ENCODE measurements at places on chromosomes 5 and 9.

DNA sequence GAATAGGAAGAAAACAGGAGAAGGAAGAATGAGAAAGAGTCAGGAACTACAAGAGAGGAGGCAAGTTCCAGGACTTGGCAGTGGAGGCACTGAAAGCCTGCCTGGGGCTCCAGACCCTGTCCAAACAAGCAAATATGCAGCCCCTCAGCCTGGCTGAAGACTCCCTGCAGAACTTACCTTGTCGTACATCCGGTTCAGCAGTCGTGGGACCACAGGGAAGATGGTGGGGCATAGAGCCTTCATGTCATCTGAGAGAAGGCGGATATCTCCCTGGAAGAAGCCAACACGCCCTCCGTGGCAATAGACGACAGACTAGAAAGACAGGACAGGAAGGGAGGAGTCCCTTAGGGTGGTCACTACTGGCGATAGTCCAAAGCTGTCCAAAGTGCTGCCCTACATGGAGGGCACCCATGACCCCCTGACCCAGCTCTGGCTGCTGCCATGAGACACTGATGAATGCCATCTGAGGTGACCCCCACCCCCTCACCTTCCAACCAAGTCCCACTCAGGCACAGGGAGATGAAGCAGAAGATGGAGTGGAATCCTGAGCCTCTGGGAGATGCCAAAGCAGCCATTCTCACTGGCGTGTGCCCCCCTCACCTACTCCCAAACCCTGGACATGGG lies 27.7 kb upstream of the MEIKIN start:
- H3K27ac ChIP-seq = no peak overlapping the region
- H3K4me3 ChIP-seq = no peak overlapping the region
- DNase-seq = no peak
- no peaks in the 10 kb centered on the region for H3K36me3 ChIP-seq
- H3K4me1 ChIP-seq = no peaks in the 10 kb centered on the region
- H3K27me3 ChIP-seq = no peaks in the 10 kb centered on the region

DNA sequence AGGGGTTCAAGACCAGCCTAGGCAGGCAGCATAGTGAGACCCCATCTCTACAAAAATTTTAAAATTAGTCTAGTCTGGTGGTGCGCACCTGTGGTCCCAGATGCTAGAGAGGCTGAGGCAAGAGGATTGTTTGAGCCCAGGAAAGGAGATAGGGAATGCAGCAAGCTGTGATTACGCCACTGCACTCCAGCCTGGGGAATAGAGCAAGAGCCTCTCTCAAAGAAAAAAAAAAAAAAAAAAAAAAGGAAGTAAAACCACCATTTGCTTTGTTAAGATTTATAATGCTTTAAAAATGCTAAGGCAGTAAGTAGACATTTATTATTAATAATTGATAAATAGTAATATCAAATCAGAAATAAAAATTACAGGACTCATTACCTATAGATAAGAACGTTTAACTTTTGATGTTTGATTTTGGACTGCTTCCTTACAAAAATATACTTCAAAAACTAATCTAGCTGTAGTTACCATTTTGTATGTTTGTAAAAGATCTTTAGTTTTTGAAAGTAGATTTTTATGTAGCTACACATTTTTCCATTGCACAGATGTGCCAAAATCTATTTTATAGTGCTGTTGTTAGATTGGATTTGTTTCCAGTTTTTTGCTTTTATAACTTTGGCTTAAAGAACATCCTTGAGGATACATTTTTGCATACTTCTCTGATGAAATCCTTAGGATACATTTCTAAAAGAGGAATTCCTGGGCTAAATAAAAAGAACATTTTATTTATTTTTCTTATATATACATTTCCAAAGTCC lies 86.4 kb downstream of the INIP start:
- no peaks in the 10 kb centered on the region for H3K27me3 ChIP-seq
- no peak overlapping the region for H3K27ac ChIP-seq
- peaks cover 3% of the 10 kb centered on the region for H3K4me1 ChIP-seq
- peak; percentile 21 for DNase-seq
- H3K36me3 ChIP-seq = no peaks in the 10 kb centered on the region

- H3K27ac ChIP-seq = no peak overlapping the region
- no peaks in the 10 kb centered on the region for H3K27me3 ChIP-seq
- no peaks in the 10 kb centered on the region for H3K4me1 ChIP-seq
- H3K36me3 ChIP-seq = no peaks in the 10 kb centered on the region
- no peak for DNase-seq
- H3K4me3 ChIP-seq = no peak overlapping the region
Observed at GRCh38 chr9:89778100-89779090, 173.6 kb downstream of the GADD45G start.

- H3K27ac ChIP-seq = no peak overlapping the region
- DNase-seq = no peak
- no peaks in the 10 kb centered on the region for H3K27me3 ChIP-seq
- H3K4me1 ChIP-seq = no peaks in the 10 kb centered on the region
- no peaks in the 10 kb centered on the region for H3K36me3 ChIP-seq
Observed at GRCh38 chr5:172531704-172532026, 77.3 kb upstream of the SH3PXD2B start.

- no peaks in the 10 kb centered on the region for H3K27me3 ChIP-seq
- H3K4me1 ChIP-seq = no peaks in the 10 kb centered on the region
- H3K36me3 ChIP-seq = no peaks in the 10 kb centered on the region
- no peak for DNase-seq
- no peak overlapping the region for H3K4me3 ChIP-seq
Observed at GRCh38 chr9:121628401-121628800, 23.0 kb upstream of the DAB2IP start.

GRCh38 chr9:108439947-108440346 lies 415.8 kb downstream of the ACTL7B start:
- no peaks in the 10 kb centered on the region for H3K4me1 ChIP-seq
- H3K27ac ChIP-seq = no peak overlapping the region
- H3K27me3 ChIP-seq = no peaks in the 10 kb centered on the region
- H3K36me3 ChIP-seq = no peaks in the 10 kb centered on the region

GRCh38 chr5:3336666-3337065 lies 259.0 kb upstream of the IRX1 start:
- no peak for DNase-seq
- H3K4me1 ChIP-seq = no peaks in the 10 kb centered on the region
- H3K27ac ChIP-seq = no peak overlapping the region

DNA sequence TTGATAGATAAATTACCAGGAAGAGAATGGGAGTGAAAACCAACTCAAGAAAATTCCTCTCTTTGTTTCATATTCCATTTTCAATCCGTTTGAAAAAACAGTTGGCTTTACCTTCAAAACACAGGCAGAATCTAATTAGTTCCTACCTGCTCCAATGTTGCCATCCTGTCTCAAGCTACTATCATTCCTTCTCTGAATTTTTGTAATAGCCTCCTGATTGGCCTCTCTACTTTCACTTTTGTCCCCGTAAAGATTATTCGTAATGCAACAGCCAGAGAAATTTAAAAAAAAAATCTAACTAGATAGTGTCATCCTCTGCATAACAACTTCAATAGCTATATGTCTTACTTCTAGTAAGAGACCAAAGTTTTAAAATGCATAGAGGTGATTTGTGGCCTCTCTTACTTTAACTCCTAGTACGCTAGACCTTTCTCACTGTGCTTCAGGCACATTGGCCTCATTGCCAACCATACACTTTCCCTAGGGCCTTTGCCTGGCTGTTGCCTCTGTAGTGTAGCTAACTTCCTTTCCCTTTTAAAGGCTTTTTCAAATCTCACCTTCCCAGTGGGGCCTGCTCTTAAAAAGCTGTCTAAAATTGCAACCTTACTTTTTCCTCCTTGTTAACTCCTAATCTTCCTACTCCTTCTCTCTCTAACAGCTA lies 311.3 kb upstream of the GRIN3A start:
- H3K27me3 ChIP-seq = no peaks in the 10 kb centered on the region
- no peaks in the 10 kb centered on the region for H3K4me1 ChIP-seq
- no peaks in the 10 kb centered on the region for H3K36me3 ChIP-seq
- no peak for DNase-seq
- no peak overlapping the region for H3K27ac ChIP-seq
- H3K4me3 ChIP-seq = no peak overlapping the region
